Naive thymus-derived CD8-positive, alpha-beta T cell (primary cell): ENCODE measurements at places on chromosomes 3 and 15. TPM values are rescaled to one million over a fixed set of nuclear protein-coding genes. Genes with fewer than 3 reads are reported as not detected.

SYNPR gene
- total RNA-seq, result not detected

SPPL2A gene
- 56.3 TPM for total RNA-seq

FANCD2 gene
- 21.5 TPM for total RNA-seq

TMEM212 gene
- total RNA-seq, result not detected

GABRA5 gene
- total RNA-seq, result not detected

FSIP1 gene
- 0.30 TPM for total RNA-seq

RTP4 gene
- 7.6 TPM for total RNA-seq

SLC2A2 gene
- not detected for total RNA-seq

SLC12A1 gene
- not detected for total RNA-seq

DNA sequence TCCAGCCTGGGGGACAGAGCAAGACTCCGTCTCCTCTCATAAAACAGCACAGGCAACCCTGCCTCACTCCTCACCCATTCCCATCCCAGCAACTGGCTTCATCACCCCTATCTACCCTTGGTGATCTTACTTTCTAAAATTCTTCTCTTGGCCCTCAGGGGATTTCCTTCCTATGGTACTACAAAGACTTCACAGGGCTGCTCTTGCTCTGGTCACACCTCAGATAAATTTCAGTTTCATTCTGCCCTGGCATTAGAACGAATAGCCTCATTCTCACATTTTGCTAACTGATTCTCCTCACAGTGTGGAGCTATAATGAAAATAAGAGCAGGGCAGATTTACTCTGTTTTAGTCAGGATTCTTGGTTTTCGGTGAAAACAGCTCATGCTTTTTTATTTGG, 22.1 kb upstream of the CRBN start:
- no peak overlapping the region for H3K4me3 ChIP-seq
- H3K36me3 ChIP-seq, result peaks cover 3% of the 10 kb centered on the region
- no peaks in the 10 kb centered on the region for H3K27me3 ChIP-seq
- no peak overlapping the region for H3K27ac ChIP-seq

- H3K27ac ChIP-seq, result no peak overlapping the region
- H3K27me3 ChIP-seq, result peaks cover 18% of the 10 kb centered on the region
- DNase-seq, result no peak
- H3K36me3 ChIP-seq, result peaks cover 6% of the 10 kb centered on the region
These were observed 23.8 kb downstream of the MEX3B start for GRCh38 chr15:82021992-82022391.

DNA sequence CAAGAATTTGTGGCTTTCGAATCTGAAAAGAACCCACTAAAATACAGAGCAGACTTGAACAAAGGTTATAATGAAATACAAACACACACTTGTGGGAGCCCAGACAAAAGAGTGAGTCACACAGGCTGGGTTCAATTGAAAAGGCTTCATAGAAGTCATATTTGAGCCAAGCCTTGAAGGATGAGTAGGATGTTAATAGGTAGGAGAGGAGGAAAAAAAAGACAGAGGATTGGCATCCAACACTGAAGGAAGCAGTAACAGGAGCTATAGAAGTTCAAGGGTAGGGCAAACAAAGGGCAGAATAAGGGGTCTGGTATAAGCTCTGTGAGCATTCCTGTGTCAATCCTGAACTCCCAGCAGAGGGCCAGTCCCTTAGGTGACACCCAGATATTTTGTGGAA, 325.4 kb downstream of the FOXP1 start:
- H3K4me1 ChIP-seq, result peaks cover 83% of the 10 kb centered on the region
- H3K27ac ChIP-seq, result peak overlapping the region; percentile 82
- no peak for DNase-seq
- no peaks in the 10 kb centered on the region for H3K27me3 ChIP-seq
- H3K36me3 ChIP-seq, result peaks cover 4% of the 10 kb centered on the region
- peak overlapping the region; percentile 68 for H3K4me3 ChIP-seq

GRCh38 chr3:132245552-132246142, 71.6 kb upstream of the ACP3 start:
- H3K4me3 ChIP-seq, result no peak overlapping the region
- no peaks in the 10 kb centered on the region for H3K36me3 ChIP-seq
- no peaks in the 10 kb centered on the region for H3K4me1 ChIP-seq
- no peak overlapping the region for H3K27ac ChIP-seq

DNA sequence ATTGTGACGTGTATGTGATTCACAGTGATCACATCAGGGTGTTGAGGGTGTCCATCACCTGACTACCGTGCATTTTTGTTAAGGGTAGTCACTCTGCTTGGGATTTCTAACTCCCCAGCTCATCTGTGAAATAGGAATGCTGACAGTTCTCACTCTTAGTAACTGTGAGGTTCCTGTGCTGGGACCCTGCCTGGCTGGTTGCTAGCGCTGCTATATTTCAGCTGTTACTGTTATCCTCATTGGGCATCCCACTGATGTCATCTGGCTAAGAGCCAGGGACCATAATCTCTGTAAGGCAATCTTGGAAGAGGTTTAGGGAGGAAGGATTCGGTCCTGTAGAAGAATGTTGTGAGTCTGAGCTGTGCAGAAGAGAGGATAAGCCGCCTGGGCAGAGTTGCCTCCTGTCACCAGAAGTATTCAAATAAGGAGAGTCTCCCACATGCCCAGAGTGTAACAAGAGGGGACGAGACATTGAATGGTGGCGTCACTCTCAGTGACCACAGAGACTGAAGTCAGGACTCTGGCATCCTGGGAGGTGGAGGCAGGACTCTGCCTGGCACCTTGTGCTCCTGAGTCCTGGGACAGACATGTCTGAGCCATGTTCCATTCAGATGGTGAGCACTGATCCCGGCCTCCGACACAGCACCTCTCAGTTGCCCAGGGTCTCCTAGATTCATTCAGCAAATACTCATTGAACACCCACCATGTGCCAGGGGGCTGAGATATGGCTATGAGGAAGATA, 52.2 kb downstream of the FBLN2 start:
- peak overlapping the region; percentile 25 for H3K27ac ChIP-seq
- no peaks in the 10 kb centered on the region for H3K36me3 ChIP-seq
- DNase-seq, result no peak
- no peak overlapping the region for H3K4me3 ChIP-seq
- H3K4me1 ChIP-seq, result peaks cover 3% of the 10 kb centered on the region

- no peak overlapping the region for H3K4me3 ChIP-seq
- peaks cover 15% of the 10 kb centered on the region for H3K36me3 ChIP-seq
- DNase-seq, result no peak
- H3K27me3 ChIP-seq, result no peaks in the 10 kb centered on the region
- no peak overlapping the region for H3K27ac ChIP-seq
These were observed 58.2 kb downstream of the ZBTB38 start for GRCh38 chr3:141426404-141427034.

GRCh38 chr3:122621112-122621511, 43.7 kb downstream of the PARP15 start:
- peaks cover 3% of the 10 kb centered on the region for H3K4me1 ChIP-seq
- no peak overlapping the region for H3K27ac ChIP-seq
- peaks cover 41% of the 10 kb centered on the region for H3K36me3 ChIP-seq
- DNase-seq, result no peak
- no peaks in the 10 kb centered on the region for H3K27me3 ChIP-seq
- H3K4me3 ChIP-seq, result no peak overlapping the region

- H3K36me3 ChIP-seq, result no peaks in the 10 kb centered on the region
- peak overlapping the region; percentile 12 for H3K27ac ChIP-seq
- H3K27me3 ChIP-seq, result peaks cover 44% of the 10 kb centered on the region
- no peak for DNase-seq
- peaks cover 13% of the 10 kb centered on the region for H3K4me1 ChIP-seq
These were observed 66.3 kb downstream of the ISG20 start for GRCh38 chr15:88704791-88705768.

DNA sequence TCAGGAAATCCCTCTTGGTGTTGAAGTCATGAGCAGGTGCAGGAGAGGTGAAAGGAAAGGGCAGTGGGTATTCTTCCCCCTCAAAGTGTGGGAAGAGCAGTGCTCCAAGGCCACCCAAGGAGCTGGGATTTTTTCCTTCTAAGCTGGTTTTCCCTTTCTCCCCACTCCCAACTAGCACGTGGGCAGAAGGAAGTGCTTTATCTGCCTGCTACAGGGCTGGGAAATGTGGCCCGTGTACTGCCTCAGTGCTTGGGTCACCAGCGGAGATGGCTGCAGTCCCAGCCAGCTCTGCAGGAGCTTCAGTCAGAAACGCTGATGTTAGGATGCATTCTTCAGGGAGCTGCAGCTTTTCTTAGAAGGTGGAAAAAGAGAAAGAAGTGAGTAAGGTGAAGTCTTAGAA, 99.2 kb downstream of the CACNA1D start:
- DNase-seq, result no peak
- H3K4me3 ChIP-seq, result no peak overlapping the region
- no peak overlapping the region for H3K27ac ChIP-seq
- no peaks in the 10 kb centered on the region for H3K36me3 ChIP-seq
- peaks cover 1% of the 10 kb centered on the region for H3K27me3 ChIP-seq
- H3K4me1 ChIP-seq, result peaks cover 2% of the 10 kb centered on the region

- H3K27me3 ChIP-seq, result peaks cover 4% of the 10 kb centered on the region
- H3K4me1 ChIP-seq, result no peaks in the 10 kb centered on the region
- H3K36me3 ChIP-seq, result no peaks in the 10 kb centered on the region
- no peak overlapping the region for H3K27ac ChIP-seq
- H3K4me3 ChIP-seq, result no peak overlapping the region
These were observed 380.9 kb downstream of the EDEM1 start for GRCh38 chr3:5568451-5568850.

- no peak for DNase-seq
- peaks cover 13% of the 10 kb centered on the region for H3K4me1 ChIP-seq
- no peaks in the 10 kb centered on the region for H3K27me3 ChIP-seq
- no peaks in the 10 kb centered on the region for H3K36me3 ChIP-seq
These were observed 45.8 kb upstream of the PPP4R2 start for GRCh38 chr3:72950801-72951200.

GRCh38 chr3:168383573-168383972, 287.8 kb upstream of the GOLIM4 start:
- H3K4me3 ChIP-seq, result no peak overlapping the region
- H3K27me3 ChIP-seq, result no peaks in the 10 kb centered on the region
- no peak overlapping the region for H3K27ac ChIP-seq
- no peak for DNase-seq
- peaks cover 8% of the 10 kb centered on the region for H3K36me3 ChIP-seq
- H3K4me1 ChIP-seq, result no peaks in the 10 kb centered on the region

GRCh38 chr3:120174811-120175539, 80.7 kb upstream of the GSK3B start:
- no peaks in the 10 kb centered on the region for H3K4me1 ChIP-seq
- H3K27me3 ChIP-seq, result peaks cover 1% of the 10 kb centered on the region
- no peak overlapping the region for H3K27ac ChIP-seq
- no peak overlapping the region for H3K4me3 ChIP-seq

- no peaks in the 10 kb centered on the region for H3K36me3 ChIP-seq
- H3K27me3 ChIP-seq, result no peaks in the 10 kb centered on the region
- H3K4me1 ChIP-seq, result no peaks in the 10 kb centered on the region
These were observed 613.3 kb upstream of the GOLIM4 start for GRCh38 chr3:168709073-168709472.

GRCh38 chr3:30549600-30549999, 56.8 kb upstream of the TGFBR2 start:
- H3K4me3 ChIP-seq, result no peak overlapping the region
- DNase-seq, result no peak
- peaks cover 7% of the 10 kb centered on the region for H3K4me1 ChIP-seq
- no peaks in the 10 kb centered on the region for H3K36me3 ChIP-seq
- no peak overlapping the region for H3K27ac ChIP-seq
- H3K27me3 ChIP-seq, result no peaks in the 10 kb centered on the region

GRCh38 chr3:160451602-160452001, 2.0 kb upstream of the TRIM59 start:
- H3K27ac ChIP-seq, result peak overlapping the region; percentile 24
- H3K4me3 ChIP-seq, result no peak overlapping the region
- H3K4me1 ChIP-seq, result peaks cover 12% of the 10 kb centered on the region
- H3K36me3 ChIP-seq, result no peaks in the 10 kb centered on the region
- no peak for DNase-seq

GRCh38 chr3:186097663-186098451, 11.0 kb downstream of the ETV5 start:
- DNase-seq, result no peak
- H3K27ac ChIP-seq, result no peak overlapping the region
- no peak overlapping the region for H3K4me3 ChIP-seq
- no peaks in the 10 kb centered on the region for H3K36me3 ChIP-seq

DNA sequence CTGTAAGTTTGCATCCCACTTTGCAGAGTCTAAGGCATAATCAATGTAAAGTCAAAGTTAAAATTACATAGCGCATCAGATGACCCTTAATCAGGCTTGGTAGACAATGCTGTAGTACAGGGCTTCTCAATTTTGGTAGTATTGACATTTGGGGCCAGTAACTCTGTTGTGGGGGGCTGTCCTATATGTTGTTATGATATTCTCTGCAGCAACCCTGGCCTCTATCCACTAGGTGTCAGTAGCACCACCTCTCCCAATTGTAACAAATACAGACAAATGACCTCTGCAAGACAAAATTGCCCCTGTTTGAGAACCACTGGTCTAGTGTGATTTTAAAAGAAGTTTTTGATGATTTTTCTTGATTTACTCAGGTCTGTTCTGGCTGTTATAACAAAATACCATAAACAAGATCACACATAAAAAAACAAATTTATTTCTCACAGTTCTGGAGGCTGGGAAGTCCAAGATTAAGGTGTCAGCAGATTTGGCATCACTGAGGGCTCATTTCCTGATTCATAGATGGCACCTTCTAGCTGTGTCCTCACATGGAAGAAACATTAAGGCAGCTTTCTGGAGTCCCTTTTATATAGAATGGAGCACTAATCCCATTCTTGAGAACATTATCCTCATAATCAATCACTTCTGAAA, 37.6 kb upstream of the SLC9A9 start:
- H3K27ac ChIP-seq, result no peak overlapping the region
- DNase-seq, result peak; percentile 6
- no peak overlapping the region for H3K4me3 ChIP-seq
- H3K36me3 ChIP-seq, result no peaks in the 10 kb centered on the region

GRCh38 chr3:185912929-185913901, 24.6 kb downstream of the TRA2B start:
- no peak overlapping the region for H3K27ac ChIP-seq
- no peak overlapping the region for H3K4me3 ChIP-seq
- H3K4me1 ChIP-seq, result peaks cover 10% of the 10 kb centered on the region
- DNase-seq, result no peak

DNA sequence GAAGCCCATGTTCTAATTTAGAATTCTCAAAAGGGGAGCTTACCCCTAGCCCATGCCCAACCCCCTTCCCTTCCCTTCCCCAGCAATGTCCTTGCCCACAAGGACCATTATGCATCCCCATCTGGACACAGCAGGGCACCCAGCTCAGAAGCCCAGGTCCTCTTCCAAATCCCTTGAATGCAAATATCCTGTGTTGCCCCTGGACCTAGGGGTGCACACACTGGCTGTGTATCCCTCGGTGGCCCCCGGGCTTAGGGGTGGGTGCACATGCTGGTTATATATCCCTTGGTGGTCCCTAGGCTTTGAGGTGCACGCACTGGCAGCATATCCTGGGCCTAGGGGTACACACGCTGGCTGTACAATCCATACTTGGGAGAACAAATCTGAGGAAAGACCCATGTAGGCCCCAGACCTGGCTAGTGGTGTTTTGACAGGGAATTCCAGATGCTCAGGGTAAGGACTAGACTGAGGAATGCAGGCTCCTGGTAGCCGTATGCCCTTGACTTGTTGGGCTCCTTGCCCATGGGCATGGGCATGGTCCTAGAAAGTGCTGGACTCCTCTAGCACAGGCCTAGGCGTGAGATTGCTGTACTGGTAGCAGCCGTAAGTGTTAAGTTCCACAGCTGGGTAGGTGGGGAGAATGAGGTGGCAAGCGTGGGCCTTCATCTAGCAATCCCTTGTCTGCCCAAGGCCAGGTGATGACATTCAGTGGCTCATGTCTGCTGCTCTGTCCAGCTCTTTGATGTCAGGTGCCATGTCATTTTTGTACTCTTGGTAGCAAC, 222.4 kb downstream of the OPA1 start:
- no peak overlapping the region for H3K27ac ChIP-seq
- H3K4me1 ChIP-seq, result no peaks in the 10 kb centered on the region
- H3K27me3 ChIP-seq, result peaks cover 2% of the 10 kb centered on the region
- no peak for DNase-seq
- H3K36me3 ChIP-seq, result no peaks in the 10 kb centered on the region

GRCh38 chr3:9704347-9705322, 1.0 kb downstream of the CPNE9 start:
- H3K27me3 ChIP-seq, result peaks cover 23% of the 10 kb centered on the region
- peaks cover 32% of the 10 kb centered on the region for H3K36me3 ChIP-seq
- peaks cover 16% of the 10 kb centered on the region for H3K4me1 ChIP-seq
